ENCODE measurements at places on chromosomes 3 and 15.
A peak's percentile ranks its signal among the peaks of the same experiment; 100 is the strongest.

DNA sequence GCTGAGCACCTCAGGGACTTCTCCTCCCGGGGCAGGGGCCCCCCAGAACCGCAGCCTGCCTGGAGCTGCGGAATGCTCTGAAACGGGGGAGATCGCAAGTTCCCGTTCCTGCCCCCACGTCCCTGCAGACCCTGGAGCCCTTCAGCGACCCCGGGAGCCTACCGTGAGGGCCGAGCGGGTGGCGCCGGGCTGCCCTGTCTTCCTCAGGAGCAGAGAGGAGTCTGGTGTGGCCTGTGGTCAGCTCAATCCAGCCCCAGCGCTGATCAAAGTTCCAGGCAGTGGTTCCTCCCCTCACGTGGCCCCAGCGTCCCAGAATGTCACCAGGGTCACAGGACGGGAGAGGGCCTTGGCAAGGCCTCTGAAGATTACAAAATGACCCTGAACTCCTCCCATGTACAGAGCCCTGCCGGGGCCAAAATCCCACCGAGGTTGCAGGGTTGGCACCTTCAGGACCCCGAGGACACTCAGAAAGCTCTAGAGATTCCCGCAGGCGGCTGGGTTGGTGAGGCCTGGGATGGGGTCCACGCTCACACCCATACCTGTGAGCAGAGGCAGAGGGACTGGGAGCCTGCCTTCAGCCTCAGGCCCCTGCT is at the start of gene CPN2:
Gene CPN2, minus strand, starts transcription at position 249 of the 593 bp plus-strand sequence. CDS start 8,626 bp downstream, outside the sequence.
- no peak for DNase-seq

DNA sequence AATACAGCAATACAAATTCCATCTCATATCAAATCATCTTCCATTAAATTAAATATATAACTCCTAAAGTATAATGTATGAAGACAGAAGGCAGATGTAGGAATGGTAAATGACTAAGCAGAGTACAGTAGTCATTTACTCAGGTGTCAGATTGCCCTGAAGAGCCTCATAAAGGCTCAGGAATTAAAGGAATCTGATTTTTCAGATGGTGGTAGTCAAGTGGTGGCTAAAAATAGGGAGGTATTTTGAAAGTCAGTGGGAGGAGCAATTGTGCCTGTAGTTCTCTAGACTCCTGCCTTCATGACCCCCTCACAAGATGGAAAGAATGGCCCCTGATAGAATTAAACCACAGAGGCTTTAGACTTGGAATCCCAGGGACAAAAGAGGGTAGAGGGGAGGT is 142.7 kb upstream of the SYNPR start:
- no peak for DNase-seq

DNA sequence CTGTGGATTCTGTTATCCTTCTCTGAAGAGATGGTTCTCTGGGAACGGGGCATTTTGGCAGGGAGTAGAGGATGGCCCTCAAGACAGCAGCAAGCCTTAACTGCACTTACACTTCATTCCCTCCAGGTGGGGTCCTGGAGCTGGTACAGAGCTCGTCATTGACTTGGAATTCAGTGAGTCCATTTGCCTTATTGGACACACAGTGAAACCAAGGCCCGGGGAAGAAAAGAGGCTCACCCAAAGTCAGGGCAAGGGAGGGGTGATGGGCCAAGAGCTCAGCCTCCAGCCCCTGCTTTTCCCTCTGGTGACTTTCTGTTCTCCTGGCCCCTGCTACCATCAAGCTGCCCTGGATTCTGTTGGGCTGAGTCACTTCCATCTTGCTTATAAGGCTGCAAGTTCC is 125.6 kb downstream of the ETFA start:
- DNase-seq = no peak

DNA sequence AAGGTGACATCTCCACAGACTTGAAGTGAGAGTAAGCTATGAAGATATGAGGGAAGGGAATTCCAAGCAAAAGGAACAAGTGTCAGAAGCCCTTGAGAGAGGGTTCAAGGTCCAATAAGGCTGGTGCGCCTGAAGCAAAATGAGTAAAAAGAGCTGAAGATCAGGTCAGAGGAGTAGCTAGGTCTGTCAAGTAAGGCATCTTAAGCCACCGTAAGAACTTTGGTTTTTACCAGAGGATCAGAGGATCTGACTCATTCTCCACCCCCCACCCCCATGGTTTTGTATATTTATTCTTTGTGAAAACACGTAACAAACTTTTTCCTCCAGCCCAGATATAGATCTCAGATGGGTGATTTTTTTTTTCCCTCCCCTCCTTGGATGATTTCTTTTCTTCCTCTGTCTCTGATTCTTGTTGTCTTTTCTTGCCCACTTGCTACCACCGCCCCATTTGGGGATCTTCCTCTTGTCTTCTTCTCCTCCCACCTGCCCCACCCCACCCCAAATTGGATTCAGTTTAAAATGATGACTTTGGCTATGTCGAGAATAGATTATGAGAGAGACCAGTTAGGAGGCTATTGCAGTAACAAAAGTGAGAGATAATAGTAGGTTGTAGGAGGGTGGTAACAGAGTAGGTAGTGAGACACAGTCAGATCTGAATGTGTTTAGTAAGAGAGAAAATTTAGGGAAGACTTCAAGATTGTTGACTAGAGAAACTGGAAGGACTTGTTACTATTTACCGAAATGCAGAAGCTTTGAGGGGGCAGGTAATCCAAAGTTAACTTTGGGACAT is 6.1 kb downstream of the TRMT10C start:
- DNase-seq = no peak

DNA sequence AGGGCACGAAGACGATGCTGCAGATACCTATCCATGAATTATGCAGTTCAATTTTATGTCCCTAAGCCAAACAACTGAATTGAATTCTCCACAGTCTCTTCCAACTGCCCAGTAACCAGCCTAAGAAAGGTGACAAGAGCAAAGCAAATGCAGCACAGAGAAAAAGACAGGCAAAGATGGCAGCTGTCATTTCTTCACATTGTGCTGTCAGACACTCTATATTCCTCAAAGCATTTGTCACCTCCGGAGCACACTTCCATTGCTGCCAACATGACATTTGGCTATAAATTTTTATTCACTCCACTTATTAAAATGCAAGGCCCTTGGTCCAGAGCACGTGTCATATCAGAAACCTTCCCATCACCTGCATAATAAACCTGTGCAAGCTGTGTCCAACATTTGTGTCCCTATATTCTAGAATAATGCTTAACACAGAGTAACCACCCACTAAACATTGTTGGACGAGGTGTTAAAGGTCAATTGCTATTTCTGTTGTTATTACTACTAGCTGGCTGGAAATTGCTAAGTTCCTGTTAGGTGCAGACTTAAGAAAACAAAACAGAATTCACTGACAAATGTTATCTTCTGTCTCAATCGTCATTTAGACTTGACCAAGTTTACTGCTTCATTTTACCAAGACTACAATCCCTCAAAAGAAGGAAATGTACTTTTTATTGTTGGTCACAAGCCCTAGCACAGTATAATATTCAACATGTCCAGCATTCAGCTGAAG is 89.7 kb downstream of the MAGI1 start:
- no peak for DNase-seq

DNA sequence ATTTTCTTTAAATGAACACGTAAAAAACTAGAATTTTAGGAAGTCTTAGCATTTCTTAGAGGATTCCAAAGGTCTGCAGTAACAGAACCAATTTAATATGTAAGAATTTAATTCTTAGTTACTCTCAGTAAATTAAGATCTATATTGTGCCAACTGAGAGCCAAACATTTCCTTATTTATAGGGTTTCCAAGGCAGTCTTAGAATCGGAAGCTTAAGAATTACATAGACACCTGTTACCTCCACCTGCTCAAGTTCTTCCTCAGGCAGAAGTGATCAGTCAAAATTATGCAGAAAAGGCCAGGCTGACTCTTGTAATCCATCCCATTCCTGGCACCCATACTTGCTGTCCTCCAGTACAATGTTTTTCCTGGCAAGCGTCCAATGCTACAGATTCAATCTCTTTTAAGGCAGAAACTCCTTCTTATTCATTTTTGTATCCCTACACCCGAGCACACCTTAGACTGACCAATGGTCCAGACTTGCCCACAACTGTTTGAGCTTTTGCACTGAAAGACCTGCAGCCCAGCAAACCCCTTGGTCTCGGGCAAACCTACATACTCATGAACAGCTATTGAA is 64.3 kb downstream of the NCEH1 start:
- DNase-seq = no peak

DNA sequence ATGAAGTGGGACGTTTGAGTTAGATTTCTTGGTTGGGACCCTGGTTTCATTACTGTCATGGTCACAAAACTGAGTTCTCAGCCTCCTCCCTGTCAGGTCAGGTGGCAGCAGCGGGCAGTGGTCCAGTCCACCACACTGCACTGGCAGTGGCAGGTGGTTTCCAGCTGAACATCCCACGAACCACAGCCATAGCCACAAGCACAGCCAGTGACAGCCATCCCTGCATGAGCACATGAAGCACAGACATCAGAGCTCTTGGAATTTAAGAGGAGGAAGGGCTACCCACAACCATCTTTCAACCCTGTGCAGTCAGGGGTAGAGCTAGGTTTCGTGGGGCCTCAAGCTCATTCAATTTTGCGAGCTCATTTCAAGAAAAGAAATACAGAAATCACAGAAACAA is 1.5 kb downstream of the RETNLB start:
- DNase-seq = no peak

GRCh38 chr3:139320551-139321309 is 23.1 kb upstream of the MRPS22 start:
- no peak for DNase-seq

GRCh38 chr3:86923071-86923491 is 67.9 kb downstream of the VGLL3 start:
- DNase-seq = no peak

- no peak for DNase-seq
Measured at GRCh38 chr3:186365202-186365974, 3.4 kb upstream of the DGKG start.

DNA sequence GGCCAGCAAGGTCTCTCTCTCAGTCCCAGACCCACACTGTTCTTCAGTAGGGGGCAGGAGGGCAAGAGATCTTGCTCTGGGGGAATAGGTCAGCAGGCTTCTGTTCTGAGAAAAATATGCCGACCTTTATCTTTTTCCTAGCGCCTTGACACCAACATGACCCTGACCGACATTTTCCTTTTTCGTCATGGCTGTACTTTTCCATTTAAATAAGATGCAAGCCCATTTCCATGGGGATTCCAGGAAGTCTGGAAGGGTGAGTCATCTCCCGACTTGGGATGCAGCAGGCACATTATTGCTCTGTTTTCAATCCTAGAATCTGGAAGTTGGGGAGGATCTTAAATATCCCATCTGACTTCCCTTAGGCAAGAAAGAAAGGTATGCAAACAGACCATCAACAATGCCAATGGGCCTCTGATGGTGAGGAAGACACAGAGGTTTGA is 261.5 kb upstream of the LRTM1 start:
- no peak for DNase-seq

GRCh38 chr3:193400304-193400703 is 21.8 kb upstream of the ATP13A5 start:
- peak; percentile 4 for DNase-seq

DNA sequence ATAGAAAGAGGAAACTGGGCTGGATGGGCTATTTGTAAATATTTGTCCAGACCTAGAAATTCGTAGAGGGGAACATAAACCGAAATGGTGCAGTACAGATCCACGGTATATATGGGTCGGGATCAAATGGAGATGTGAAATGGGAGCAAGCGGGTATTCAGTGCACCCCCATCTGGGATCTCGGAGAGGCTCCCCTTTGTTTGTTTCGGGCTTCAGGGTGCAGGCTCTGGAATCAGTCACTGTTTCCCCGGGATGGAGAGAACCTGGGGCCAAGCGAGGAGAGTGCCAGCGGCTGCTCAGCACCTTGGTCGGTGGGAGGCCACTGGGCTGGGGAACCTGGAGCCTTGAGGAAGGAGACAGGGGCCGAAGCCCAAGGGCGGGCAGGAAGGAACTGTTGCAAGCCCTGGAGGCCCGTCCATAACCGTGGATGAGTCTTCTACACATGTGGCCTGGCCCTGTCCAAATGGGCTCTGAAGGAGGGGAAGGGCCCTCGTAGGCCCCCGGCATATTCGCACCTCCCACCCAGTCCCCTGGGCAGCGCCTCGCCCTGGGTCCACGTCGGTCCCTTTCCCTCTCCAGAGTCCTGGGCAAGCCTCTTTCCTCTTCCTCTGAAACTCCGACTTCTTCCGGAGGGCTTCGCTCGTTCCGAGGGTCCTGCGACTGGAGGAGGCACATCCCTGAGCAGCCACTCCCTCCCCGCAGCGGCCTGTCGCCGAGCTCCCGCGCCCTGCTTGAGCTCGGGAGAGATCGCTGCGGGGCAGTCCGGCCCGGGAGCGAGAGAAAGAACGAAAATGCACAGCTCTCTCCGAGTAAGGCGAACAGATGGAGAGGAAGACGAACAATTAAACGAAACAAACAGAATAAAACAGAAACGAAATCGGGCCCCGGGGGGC is 3.0 kb downstream of the ISL2 start:
- DNase-seq = no peak

- DNase-seq = no peak
Measured at GRCh38 chr15:85003593-85004312, 22.1 kb downstream of the PDE8A start.

DNA sequence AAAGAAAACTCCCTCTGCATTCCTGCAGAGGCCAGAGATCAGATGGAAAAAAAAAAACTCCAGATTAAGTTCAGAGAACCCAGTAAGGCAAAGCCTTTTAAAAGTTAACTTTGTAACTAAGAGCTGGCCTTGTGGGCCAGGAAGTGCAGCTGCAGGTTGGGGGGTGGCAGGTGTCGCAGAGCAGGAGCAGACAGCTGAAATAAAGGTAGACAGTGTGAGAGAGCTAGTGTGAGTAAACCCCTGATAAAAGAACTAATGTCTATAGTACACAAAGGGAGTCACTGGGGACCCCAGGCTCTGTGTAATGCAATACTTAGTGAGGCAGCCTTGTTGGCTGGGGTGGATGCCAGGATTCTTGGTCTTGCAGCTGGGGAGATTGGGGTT is 42.1 kb downstream of the PPCDC start:
- no peak for DNase-seq

DNA sequence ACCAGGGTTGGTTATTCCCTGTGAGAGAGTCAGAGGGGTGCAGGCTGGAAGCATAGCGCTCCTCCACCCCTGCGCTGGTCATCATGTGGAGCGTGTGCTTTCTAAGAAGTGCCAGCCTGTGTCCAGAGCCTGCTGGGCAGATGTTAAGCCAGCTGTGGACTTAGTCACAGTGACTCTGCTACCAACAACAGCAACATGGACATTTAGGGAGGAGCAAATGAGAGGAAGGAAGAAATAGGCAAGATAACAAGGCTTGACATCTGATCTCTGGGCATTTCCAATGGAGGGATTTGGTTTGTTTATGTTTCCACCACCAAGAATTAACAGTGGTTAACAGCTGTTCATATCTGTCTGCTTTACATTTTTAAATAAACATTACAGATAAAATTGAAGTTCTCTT is 36.4 kb upstream of the MYZAP start:
- no peak for DNase-seq

GRCh38 chr3:191592105-191592504 is 131.1 kb downstream of the PYDC2 start:
- no peak for DNase-seq

- DNase-seq = no peak
Measured at GRCh38 chr3:102810937-102811336, 376.1 kb downstream of the ZPLD1 start.
